Anterior cingulate cortex (tissue), 58 donors: ENCODE measurements at places on chromosomes 13 and 19.

GRCh38 chr13:76632401-76633044 lies 253.7 kb downstream of the KCTD12 start:
- DNase-seq, result no peak

DNA sequence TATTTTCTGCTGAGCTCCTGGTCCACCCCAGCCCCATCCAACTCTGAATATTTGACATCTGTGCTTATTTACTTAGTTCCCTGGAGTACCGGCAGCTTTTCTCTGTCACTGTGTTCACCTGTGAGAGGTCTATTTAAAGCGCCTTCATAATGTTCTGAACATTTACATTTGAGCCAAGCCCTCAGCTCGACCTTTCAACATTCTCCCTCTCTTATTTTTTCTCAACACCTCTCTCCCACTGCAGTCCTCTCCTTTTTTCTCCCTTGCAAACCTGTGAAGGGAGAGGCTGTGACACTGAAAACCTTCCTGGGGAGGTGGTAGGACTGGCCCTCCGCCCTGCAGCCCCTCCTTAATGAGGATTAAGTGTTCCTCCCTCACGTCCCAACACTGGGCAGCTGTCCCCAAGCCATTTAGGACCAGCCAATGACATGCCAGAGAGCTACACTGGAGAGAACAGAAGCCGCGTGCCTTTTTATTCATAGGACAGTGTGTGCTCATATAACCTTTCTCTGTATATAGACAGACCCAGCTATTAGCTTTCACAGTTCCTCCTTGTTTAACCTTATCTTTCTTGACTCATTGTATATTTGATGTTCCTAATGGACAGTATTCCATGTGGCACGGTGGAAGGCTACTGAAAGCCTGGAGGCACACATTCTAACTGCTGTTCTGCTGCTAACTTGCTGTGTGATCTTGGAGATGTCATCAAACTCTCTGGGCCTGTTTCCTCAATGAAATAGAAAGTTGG lies 134.8 kb downstream of the NUFIP1 start:
- no peak for DNase-seq

GRCh38 chr13:38210928-38211596 lies 138.6 kb upstream of the UFM1 start:
- DNase-seq, result no peak

- no peak for DNase-seq
These were observed 120.5 kb downstream of the ZNF536 start for GRCh38 chr19:30492586-30493270.

- DNase-seq, result no peak
These were observed 1713.2 kb upstream of the SLC10A2 start for GRCh38 chr13:104779311-104779993.

- no peak for DNase-seq
These were observed 19.9 kb downstream of the NWD1 start for GRCh38 chr19:16739546-16739945.

DNA sequence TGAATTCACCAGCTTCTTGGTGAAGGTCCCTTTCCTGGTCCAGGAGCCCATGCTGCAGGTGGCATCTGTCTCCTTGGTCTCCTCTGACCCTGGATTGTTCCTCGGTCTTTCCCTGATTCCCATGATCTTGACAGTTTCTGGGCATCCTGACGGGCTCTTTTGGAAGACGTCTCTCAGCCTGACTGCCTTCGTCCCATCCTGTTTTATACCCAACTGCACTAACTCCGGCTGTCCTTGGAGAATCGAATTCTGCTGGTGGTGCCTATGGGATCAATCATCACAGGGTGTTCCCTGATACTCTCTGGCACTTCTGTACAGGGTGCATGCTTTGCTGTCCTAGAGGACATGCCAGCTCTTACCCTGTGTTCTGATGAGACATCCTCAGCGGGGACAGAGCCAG lies 19.1 kb downstream of the CERS1 start:
- DNase-seq, result no peak

DNA sequence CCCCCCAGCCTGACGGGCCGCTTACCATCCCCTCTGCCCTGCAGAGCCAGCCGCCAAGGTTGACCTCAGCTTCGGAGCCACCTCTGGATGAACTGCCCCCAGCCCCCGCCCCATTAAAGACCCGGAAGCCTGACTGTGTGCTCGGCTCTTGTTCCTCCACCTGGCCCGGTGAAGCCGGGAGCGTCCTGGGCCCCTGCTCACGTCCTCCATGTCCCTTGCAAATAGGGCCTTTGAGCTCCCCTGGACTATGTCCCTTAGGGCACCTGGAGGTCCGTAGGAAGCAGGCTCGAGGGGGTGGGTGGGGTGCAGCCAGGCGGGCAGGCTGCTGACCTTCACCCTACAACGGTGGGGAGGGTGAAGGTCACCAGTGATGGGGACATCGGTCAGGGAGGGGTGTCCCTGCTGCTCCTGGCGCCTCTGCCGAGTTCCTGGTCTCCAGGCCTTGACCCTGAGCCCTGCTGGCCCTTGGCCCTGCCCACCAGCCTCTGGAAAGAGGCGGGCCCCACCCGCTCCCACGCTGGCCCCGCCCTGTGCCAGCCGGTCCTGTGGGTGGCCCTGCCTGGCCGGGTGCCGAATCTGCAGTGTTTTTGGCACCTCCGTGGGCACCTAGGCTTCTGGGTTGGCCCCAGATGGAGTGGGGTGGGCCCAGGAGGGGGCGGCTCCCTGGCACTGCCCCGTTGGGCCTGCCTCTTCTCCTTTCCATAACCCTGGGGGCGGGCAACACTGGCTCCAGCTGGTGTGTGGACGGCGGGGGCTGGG lies 3.3 kb downstream of the ATP5F1D start:
- DNase-seq, result peak; percentile 32

- no peak for DNase-seq
These were observed 201.7 kb upstream of the UBL3 start for GRCh38 chr13:30052120-30052519.

DNA sequence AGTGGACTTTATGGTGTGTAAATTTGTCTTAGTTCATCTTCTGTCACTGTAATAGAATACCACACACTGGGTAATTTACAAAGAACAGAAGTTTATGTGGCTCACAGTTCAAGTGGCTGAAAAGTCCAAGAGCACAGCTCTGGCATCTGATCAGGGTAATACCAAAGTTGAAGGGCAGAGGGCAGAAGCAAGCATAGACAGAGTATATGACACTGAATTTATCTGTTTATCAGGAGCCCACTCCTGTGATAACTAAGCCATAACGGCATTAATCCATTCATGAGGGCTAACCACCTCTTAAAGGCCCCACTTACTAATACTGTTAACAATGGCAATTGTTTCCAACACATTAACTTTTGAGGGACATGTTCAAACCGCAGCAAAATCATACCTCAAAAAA lies 4.0 kb upstream of the RFXAP start:
- no peak for DNase-seq

DNA sequence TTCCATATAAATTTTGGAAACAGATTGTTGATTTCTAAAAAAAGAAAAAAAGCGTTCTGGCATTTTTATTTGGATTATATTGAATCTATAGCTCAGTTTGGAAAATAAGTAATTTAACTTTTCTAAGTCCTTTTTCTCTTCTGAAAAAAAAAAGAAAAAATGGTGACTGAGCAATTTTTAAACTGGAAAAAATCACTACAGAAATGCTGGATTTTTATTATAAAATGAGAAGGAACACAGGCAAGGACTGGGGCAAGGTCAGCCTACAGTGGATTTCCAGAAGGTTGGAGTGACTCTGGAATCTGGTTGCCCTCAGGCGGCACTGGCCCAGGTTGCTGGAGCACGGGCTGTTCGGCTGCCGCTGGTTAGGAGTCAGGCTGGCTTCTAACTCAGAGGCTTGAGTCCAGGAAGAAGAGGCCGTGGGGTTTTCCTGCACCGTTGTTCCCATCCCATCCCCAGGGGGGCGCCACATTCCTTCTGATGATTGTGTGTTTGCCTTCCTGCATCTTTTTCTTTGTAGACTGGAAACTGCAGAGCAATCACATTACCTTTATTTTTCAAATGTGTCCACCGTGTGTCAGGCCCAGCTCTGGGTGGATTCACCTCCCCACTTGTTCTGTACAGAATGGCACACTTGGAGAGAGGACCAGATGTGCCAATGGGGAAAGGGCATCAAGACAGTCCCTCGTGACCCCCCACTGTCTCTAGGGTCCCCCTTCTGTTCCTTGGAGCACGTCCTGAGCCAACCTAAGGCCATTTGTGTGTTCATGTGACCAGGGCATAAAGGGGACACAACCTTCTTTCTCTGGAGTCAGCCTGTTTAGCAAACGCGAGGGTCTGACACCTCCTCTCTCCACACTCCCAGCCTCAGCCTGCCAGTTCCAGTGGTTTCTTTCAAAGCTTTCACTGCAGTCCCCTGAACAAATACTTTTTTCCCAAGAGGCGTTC lies 44.5 kb upstream of the GTF3A start:
- DNase-seq, result peak; percentile 16

DNA sequence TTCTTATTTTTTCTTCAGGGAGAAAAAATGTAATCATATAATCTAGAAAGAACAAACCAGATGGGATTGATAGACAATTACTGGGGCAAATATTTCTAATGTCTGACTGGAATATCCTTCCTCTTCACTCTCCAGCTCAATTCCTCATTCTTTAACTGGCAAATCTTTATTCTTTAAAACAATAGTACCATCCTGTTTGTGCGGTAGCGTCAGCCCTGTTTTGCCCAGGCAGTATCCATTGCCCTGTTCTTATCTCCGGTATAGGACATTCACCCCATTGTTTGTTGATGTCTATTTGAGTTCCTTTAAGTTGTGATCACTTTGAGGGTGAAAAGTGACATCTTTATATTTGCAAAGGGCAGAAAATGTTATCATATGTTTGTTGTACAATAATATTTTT lies 185.4 kb downstream of the POSTN start:
- no peak for DNase-seq

GRCh38 chr13:52447354-52447753 lies 3.1 kb downstream of the VPS36 start:
- no peak for DNase-seq

- no peak for DNase-seq
These were observed 187.6 kb downstream of the PCDH9 start for GRCh38 chr13:67042556-67042955.

DNA sequence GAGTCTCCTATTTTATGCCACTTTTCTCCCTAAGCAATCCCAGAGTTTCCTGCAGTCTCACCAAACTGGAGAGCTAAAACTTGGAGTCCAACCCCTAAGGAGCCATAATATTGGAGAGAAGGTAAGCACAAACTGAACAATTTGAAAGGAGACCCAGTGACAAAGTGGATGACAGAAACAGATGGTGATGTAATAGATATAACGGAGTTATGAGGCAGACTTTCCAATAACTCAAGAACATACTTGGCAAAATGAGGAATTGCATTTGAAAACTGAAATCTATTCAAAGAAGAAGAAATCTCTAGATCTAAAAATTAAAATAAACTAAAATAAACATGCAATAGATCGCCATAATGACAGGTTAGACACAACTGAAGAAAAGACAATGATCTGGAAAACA lies 200.9 kb upstream of the MIR17HG start:
- DNase-seq, result no peak

GRCh38 chr19:39949026-39949747 lies 14.8 kb upstream of the FCGBP start:
- DNase-seq, result no peak

DNA sequence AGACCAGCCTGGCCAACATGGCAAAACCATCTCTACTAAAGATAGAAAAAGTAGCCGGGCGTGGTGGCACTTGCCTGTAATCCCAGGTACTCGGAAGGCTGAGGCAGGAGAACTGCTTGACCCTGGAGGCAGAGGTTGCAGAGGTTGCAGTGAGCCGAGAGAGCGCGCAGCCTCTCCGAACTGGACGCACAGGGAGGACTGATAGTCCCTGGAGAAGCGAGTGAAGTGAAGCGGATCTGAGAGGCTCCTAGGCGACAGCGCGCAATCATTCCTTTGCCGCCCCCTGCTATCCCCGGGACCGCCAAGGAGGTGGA lies 233 bp downstream of the ZNF561 start:
- DNase-seq, result no peak

DNA sequence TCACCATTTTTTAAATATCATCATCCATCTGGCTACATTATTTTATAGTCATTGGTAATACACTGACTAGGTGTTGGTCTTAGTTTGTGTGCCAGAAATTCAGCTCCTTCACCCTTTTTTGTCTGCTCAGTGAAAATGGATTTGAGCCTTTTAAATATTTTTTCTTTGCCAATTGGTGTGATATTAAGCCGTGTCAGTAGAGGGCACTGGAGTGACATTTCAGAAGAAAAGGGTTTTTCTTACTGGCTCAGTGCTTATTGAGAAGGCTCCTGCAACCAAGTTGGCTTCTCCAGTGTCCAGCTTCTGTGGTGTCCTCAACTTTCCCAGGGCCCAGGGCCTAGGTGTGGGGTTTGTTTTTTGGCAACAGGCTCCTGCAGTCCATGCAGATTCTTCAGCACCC lies 546.6 kb downstream of the DACH1 start:
- no peak for DNase-seq

GRCh38 chr19:33472691-33473652 lies 48.6 kb downstream of the PEPD start:
- no peak for DNase-seq

GRCh38 chr13:67228031-67228430 lies 2.1 kb downstream of the PCDH9 start:
- no peak for DNase-seq

DNA sequence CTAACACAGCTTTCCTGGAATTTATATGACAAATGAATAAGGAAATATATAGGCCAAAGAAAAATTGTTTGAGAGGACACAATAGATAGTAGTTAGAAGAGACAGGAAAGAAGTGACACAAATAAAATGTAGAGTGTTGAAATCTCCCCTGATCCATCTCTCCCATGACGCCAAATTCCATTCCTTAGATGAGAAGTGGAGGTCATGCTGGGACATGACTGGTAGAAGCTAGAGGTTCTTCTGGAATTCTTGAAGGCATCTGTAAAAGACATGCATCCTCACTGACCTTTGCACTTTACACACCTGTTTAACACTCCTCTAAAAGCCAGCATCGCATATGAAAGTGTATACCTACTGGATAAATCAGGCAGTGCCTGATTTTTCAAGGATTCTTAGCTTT lies 67.8 kb downstream of the DGKH start:
- no peak for DNase-seq

DNA sequence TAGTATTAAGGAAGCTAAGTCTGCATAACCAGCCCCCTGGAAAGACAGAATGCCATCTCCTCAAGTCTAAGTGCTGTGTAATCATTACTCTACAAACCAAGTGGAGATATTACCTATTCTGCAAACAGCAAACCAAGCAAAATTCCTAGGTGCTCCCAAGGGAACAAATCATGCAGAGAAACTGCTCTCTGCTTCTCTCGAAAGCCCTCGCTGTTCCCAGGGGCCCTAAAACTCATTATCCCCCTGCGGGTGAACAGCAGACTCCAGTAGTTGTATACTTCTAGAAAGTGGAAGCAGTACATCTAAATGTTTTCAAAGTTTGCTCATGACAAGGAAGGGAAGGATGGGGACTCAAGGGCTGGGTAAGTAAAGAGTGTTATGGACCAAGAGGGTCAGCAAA lies 3.2 kb downstream of the DLEU7 start:
- DNase-seq, result no peak

DNA sequence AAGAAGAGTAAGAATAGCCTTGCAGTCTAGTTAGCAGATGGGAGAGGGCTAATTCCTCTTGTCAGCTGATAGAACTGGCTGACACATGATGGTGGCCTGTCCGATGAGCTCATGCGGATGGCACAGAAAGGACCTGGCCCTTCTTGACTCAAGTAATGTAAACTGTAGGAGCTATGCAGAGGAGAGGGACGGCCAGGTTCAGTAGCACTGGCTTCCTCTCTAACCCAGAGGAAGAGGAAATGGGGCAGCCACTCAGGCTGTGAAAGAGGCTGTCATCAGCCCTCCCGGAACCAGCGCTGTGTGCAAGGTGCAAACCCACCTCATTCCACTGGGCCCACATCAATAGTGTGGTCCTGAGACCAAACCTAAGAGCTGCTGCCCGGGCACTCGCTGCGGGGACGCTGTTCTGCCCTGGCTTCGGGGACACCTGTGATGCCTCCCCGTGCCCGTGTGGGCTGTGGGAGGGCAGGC lies 30.8 kb upstream of the USE1 start:
- DNase-seq, result no peak
